ENCODE measurements at places on chromosomes 6 and 20.
A peak's percentile ranks its signal among the peaks of the same experiment; 100 is the strongest.

- DNase-seq: no peak
Measured at GRCh38 chr6:167311286-167311685, 13.6 kb upstream of the TTLL2 start.

- peak; percentile 84 for DNase-seq
Measured at GRCh38 chr6:113813142-113813541, 44.0 kb upstream of the MARCKS start.

DNA sequence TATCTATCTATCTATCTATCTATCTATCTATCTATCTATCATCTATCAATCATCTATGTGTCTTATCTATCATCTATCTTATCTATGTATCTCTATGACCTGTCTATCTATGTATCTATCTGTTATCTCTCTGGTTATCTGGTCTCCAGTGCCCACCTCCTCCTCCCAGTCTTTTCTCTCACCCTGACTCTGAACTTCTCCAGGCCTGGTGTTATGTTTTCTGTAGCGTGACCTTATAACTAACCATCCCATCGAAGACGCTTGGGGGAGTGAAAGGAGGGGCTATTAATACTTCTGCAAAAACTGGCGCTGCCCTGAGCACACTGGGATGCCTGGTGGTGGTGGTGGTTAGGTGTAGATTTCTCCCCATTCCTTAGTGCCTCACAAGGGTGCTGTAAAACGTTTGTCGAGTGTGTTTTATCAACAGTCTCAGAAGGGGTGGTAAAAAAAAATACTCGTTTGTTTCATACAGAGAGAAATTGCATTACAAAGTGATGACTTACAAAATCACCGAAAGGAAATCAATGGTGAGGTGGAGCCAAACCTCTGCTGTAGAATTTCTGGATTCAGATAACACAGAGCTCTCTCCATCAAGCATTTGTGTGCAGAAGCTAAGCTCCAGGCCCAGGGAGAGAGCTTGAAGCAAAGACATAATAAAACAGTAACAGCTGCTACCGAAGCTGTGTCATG, 156.2 kb downstream of the BCAS1 start:
- DNase-seq: peak; percentile 80

- DNase-seq: no peak
Measured at GRCh38 chr6:113211170-113211569, 646.0 kb upstream of the MARCKS start.

DNA sequence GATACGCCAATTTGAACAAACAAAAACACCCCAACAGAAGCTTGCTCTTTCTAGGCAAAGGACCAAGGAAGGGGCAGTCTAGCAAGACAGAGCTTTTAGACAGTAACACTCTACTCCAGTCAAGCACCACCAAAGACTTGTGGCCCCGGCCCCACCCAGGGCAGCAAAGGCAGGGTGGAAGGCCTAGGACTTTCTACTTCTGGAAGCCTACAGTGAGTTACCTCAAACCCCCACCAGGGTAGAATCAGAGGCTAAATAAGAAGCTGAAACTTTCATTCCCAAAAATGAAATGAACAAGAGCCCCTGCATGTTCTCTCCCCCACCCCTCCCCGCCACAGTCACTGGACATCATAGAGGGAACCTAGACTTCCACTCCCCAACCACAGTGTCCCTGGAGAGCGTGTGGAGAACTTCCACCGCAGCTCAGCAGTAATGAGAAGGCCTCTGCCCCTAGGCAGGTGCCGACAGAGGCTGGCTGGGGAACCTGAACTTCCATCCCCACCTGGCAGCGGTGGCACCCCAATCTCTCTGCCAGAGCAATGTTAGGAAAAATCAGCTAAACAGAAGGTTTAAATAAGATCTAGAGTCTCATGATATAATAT, 40.0 kb downstream of the KATNA1 start:
- no peak for DNase-seq

DNA sequence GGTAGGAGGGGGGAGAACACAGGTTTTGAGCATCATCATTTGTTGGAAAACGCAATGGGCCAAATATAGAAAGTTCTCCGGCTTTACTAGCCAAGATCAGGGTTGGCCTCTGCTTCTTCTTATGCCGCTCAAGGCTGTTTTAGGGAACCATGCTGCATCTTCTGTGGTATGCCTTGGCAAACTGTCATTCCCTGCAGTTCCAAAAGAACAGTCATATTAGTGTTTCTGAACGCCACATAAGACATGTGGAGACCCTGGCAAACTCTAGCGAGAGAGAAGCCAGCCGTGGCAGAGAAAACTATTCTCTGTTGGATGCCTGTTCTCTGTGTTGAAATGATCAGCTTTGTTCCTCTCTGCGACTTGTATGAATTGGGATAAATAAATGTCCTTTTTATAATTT, 10.8 kb downstream of the ACTR5 start:
- DNase-seq: no peak

- DNase-seq: no peak
Measured at GRCh38 chr20:35468671-35469334, 13.4 kb downstream of the CEP250 start.

DNA sequence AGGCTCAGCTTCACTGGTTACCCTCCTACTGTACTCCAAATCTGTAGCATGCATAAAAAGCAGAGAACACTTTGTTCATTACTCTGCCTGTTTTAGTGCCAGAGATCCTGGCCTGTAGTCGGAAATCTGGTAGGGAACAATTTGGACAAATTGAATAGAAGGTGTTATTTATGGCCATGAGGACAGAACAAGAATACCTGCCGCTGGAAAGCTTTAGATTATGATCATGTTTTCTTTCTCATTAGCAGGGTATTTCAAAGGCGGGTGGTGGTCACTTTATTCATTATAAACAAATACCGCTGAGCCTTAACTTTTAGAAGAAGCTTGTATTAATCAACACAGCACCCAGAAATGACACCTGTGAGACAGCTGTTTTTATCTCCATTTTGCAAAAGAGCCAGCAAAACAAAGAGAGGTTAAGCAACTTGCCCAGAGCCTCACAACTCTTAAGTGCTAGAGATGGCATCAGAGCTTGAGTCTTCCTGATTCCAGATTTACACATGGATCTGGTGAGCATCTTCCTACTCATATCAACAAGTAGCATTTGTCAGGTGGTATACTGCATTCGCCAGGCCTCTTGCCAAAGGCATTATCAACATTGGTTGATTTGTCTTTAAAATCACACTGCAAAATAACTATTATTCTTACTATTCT, 110.5 kb downstream of the LCA5 start:
- DNase-seq: no peak

DNA sequence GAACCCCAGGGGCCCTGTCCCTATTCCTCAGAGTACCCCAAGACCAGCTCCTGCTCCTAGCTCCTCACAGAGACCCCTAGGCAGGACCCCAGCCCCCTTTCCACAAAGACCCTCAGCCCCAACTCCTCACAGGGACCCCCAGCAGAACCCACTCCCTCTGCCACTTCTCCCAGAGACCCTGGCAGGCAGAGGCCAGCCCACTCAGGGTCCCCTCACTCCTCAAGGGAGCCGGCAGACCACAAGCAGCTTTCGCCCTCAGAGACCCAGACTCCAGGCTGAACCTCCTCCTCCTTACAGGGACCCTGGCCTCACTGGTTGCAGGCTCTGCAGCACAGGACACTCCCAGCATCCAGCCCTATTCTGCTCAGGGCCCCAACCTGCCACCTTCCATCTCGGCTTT, 575 bp downstream of the SLC44A4 start:
- no peak for DNase-seq

GRCh38 chr20:39019805-39020325, 57.7 kb downstream of the DHX35 start:
- DNase-seq: no peak

GRCh38 chr6:167840526-167841179, 13.9 kb downstream of the AFDN start:
- no peak for DNase-seq

GRCh38 chr6:2103765-2104523, 141.5 kb downstream of the GMDS start:
- peak; percentile 57 for DNase-seq

GRCh38 chr20:1831606-1832005, 63.6 kb upstream of the SIRPA start:
- peak; percentile 73 for DNase-seq

DNA sequence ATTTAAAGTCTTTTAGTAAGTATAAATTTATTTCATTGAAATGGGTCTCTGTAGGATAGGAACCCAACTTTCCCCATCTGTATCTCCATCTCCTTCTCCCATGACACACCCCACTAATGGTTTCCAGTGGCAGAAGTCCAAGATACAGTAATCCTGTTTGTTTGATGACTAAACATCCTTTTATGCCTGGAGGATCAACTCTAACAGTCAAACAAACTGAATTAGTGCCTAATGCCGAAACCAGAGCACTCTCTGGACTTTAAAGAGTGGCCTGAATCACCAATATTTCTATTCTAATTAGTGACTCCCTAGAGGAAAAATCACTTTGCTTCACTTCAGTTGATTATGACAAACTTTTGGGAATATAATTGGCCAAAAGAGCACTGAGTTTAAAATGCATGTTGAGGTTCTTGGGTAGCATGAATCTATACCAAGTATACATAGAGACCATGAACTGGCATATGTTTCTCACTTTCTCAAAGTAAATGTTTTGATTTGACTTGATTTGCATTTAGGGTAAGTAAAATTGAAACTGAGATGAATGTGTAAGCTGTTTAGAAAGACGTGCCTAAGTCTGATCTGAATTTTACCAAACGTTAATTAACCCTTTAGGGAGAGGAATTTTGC, 776.4 kb upstream of the NRSN1 start:
- DNase-seq: peak; percentile 80

DNA sequence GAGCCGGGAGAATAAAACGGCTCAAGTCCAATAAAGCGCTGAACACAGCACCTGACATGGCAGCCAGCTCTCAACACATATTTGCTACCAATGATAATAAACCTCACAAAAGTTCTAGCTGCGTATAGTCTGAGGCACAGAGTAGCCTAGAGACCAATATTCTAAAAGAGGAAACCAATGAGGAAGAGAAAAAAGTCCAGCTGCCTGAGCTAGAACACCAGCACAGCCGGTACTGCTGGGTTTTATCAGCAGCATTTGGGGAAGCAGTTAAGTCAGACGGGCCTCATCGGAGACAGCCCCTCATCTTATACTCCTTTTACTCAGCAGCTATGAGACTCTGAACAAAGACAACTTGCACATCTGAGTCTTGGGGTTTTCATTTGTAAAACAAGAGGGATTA, 2.4 kb upstream of the RTF2 start:
- no peak for DNase-seq

DNA sequence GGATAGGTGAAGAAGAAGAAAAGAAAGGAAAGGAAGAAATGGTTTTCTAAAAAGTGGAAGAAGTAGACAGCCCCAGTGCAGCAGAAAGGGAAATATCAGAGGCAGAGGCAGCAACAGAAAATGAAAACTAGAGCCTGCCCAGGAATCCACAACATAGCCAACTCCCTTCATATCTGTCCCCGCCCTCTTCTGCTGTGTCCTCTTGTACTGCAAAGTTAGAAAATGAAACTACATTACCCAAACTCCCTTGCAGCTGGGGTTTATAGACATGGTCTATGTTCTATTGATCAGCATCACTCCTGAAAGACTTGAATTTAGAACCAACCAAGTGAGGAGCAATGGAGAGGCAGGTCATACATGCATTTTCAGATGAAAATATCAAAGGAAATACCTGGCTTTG, 200.5 kb upstream of the PHACTR1 start:
- no peak for DNase-seq

DNA sequence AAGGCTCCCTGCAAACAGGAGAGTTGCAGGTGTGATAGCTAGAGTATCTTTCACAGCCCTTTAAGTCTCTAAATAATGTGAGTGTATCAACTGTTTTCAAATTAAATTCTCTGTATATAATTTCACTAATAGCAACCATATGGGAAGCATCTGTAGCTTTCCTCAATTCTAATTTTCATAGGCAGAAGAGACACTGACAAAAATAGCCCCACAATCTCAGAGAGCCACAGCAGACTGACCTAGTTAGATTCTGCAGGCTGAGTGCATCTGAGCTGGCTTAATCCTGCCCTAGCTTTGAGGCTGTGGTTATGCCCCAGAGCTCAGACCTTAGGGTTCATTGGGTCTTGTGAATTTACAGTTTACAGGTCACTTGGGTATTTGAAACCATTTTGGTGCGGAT, 63.9 kb downstream of the MAP7 start:
- DNase-seq: no peak

DNA sequence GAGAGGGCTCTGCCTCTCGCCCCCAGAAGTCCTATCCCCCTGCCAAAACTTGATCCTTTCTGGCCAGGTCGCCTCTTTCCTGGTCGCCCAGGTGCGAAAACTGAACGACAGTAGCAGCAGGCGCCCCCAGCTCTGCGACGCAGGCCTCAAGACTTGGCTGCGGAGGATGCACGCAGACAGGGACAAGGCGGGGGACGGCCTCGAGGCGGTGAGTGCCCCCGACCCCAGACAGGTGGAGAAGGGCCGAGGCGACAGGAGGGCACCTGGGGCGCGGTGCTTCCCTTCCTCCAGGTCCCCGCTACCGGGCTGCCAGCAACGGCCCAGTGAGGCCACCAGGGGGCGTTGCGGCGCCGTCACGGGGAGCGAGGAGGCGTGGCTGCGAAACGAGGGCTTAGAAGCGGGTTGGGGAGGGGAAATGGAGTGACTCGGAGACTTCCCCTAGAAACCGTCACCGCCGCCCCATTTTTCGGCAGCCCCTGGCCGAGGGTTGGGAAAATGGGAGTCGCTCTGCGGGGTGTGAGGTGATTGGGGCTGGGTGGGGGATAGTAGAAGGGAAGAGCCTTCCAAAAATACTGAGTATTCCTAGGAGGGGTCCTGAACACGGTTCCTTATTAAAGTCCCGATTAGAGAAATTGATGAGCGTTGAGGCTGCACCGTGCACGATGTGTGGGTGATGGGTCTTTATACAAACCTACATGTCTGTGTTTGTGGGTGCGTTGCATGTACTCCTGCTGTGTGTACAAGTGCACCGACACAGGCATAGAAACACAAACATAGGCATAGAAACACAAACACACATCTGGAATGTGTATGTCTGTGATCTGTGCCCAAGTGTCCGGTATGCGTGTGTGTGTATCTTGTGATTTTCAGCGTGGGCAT, 44.6 kb downstream of the ARHGAP40 start:
- DNase-seq: peak; percentile 44

- no peak for DNase-seq
Measured at GRCh38 chr6:106667022-106667402, 37.6 kb downstream of the QRSL1 start.

DNA sequence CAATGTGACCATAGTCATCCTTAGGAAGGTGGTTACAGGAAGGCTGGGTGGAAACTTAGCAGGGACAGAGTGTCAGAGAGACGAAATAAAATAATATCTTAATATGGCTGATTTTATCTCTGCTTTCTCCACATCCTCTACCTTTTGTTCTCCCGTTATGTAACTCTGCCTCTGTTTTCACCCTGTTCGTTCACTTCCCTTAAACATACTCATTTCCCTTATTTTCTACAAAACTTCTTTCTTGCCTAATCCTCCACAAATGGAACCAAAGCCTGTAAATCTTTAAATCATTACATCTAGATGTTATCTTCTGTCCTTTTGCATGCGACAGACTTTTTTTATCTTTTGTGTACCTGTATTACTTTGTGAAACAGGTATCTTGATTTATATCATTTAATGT, 23.3 kb upstream of the CRIP3 start:
- DNase-seq: no peak

GRCh38 chr6:140427842-140428241, 1053.4 kb upstream of the CITED2 start:
- DNase-seq: no peak
